ENCODE measurements at places on chromosomes 7 and 10. TPM values are rescaled to one million over a fixed set of nuclear protein-coding genes. Genes with fewer than 3 reads are reported as not detected.

The PTPRZ1 gene
- 26.4 TPM for total RNA-seq

The OR6B1 gene
- not detected for total RNA-seq

The OR2A7 gene
- 3.8 TPM for total RNA-seq

The PCLO gene
- total RNA-seq: 0.78 TPM

The MINDY3 gene
- total RNA-seq: 25.3 TPM

The C10orf53 gene
- not detected for total RNA-seq

DNA sequence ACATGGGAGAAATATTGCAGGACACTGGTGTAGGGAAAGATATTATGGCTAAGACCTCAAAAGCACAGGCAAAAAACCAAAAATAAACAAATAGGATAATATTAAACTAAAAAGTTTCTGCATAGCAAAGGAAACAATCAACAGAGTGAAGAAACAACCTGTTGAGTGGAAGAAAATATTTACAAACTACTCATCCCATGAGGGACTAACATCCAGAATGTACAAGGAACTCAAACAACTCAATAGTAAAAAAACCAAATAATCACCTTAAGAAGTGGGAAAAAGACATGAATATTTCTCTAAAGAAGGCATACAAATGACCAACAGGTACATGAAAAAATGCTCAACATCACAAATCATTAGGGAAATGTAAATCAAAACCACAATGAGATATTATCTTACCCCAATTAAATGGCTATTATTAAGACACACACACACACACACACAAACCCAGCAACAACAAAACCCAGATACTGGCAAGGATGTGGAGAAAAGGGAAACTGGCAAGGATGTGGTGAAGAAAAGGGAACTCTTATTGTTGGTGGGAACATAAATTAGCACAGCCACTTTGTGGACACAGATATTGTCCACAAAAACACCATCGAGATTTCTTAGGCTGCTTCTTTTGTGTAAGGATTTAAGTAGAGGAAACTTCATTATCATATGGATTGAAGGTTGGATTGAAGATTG is 9.8 kb upstream of the RAB18 start:
- no peaks in the 10 kb centered on the region for H3K36me3 ChIP-seq
- no peak for DNase-seq
- H3K4me1 ChIP-seq: no peaks in the 10 kb centered on the region
- no peak overlapping the region for H3K27ac ChIP-seq

GRCh38 chr7:2542011-2542915 is 13.1 kb downstream of the BRAT1 start:
- H3K4me3 ChIP-seq: no peak overlapping the region
- no peaks in the 10 kb centered on the region for H3K27me3 ChIP-seq
- no peak for DNase-seq
- no peaks in the 10 kb centered on the region for H3K4me1 ChIP-seq
- no peak overlapping the region for H3K27ac ChIP-seq

DNA sequence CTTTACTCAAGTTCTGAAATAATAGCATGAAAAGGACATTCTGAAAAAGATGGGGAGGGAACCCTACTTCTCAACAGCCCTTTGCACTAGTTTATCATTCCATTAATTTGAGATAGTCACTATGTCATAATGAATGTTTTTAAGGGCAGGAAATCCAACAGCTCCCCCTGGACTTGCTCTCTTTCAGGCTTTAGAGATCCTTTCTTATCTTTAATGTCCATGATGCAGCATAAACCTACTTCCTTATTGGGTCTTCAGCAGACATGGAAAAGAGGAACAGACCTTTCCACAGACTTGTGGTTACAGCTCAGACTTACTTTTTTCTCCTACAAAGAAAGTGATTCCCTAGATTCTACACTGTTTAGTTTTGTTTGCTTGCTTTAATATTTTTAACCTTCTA is 87.3 kb downstream of the IDE start:
- peaks cover 24% of the 10 kb centered on the region for H3K36me3 ChIP-seq
- no peak for DNase-seq
- no peak overlapping the region for H3K4me3 ChIP-seq
- H3K4me1 ChIP-seq: no peaks in the 10 kb centered on the region
- H3K27me3 ChIP-seq: no peaks in the 10 kb centered on the region
- H3K27ac ChIP-seq: no peak overlapping the region

GRCh38 chr7:30181736-30182522 is 47.1 kb downstream of the MTURN start:
- H3K4me1 ChIP-seq: peaks cover 22% of the 10 kb centered on the region
- no peak overlapping the region for H3K4me3 ChIP-seq
- H3K27me3 ChIP-seq: no peaks in the 10 kb centered on the region
- H3K36me3 ChIP-seq: no peaks in the 10 kb centered on the region
- H3K27ac ChIP-seq: peak overlapping the region; percentile 87

DNA sequence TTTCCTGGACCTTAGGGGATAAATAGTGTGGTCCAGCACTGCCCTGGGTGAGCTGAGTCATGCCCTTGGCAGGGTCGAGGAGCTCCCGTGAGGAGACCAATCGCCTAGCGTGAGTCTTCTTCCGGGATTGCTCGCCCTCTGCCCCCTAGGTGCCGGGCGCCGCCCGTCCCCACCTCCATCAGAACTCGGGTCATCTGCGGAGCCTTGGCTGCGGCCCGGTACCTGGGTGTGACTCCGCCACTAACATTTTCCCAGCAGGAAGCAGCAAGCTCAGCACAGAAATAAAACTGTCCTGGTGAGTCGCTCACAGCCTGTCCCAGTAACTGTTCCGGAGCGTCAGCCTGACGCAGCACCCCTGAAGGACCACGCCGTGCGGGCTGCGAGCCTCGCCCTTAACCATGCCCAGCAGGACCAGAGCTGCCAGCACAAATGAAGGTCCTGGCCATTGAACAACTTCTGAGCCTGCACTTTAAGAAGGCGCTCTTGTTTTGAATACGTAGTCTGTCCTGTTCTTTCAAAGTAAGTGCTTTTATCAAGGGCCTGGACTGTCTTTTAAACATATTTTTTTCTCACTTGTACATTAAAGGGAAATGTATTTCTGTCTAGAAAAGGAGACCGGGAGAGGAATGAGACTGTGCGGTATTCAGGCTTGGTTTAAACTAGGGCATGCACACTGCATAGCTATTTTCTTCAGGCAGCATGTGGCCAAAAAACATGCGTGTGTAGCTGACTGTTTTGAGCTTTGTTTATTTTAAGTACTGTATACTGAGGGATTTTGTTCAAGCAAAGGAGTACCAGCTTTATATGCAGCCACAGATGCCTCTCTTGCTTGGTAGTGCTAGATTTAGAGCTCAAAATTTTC is 136.7 kb downstream of the HECW1 start:
- peak overlapping the region; percentile 66 for H3K27ac ChIP-seq
- H3K36me3 ChIP-seq: no peaks in the 10 kb centered on the region
- no peaks in the 10 kb centered on the region for H3K4me1 ChIP-seq
- DNase-seq: no peak
- H3K4me3 ChIP-seq: no peak overlapping the region
- no peaks in the 10 kb centered on the region for H3K27me3 ChIP-seq

DNA sequence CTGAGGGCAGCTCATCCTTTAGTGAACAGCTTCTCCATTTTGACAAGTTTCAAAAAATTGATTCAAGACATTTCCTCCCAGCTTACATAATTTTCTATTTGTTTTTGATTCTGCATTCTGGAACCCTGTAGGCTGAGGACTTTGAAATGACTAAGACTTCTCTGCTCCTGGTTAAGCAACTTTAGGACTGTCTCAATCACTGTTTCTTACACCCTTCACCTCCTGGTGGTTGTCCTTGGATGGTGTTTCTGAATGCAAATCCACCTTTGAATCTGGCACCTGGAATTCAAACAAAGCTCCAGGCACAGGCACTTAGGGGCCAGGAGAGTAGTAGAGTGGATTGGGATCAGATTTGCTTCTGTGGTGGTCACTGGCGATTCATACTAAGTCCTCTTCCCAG is 595.5 kb downstream of the LRMDA start:
- no peaks in the 10 kb centered on the region for H3K4me1 ChIP-seq
- H3K27me3 ChIP-seq: no peaks in the 10 kb centered on the region
- no peak overlapping the region for H3K27ac ChIP-seq
- no peak overlapping the region for H3K4me3 ChIP-seq
- H3K36me3 ChIP-seq: no peaks in the 10 kb centered on the region

- no peak overlapping the region for H3K27ac ChIP-seq
- DNase-seq: no peak
- H3K27me3 ChIP-seq: no peaks in the 10 kb centered on the region
Observed at GRCh38 chr7:87882151-87882937, 6.1 kb downstream of the DBF4 start.

- H3K27me3 ChIP-seq: no peaks in the 10 kb centered on the region
- H3K4me3 ChIP-seq: no peak overlapping the region
- DNase-seq: no peak
- H3K27ac ChIP-seq: no peak overlapping the region
- no peaks in the 10 kb centered on the region for H3K4me1 ChIP-seq
Observed at GRCh38 chr7:95180-95862, 97.0 kb upstream of the FAM20C start.

- no peaks in the 10 kb centered on the region for H3K27me3 ChIP-seq
- DNase-seq: no peak
- no peaks in the 10 kb centered on the region for H3K36me3 ChIP-seq
- H3K4me3 ChIP-seq: no peak overlapping the region
Observed at GRCh38 chr10:6699336-6699735, 119.3 kb upstream of the PRKCQ start.

- no peak for DNase-seq
- H3K27me3 ChIP-seq: no peaks in the 10 kb centered on the region
- no peak overlapping the region for H3K27ac ChIP-seq
- no peaks in the 10 kb centered on the region for H3K4me1 ChIP-seq
- no peaks in the 10 kb centered on the region for H3K36me3 ChIP-seq
Observed at GRCh38 chr10:69505636-69506318, 54.5 kb downstream of the TSPAN15 start.

DNA sequence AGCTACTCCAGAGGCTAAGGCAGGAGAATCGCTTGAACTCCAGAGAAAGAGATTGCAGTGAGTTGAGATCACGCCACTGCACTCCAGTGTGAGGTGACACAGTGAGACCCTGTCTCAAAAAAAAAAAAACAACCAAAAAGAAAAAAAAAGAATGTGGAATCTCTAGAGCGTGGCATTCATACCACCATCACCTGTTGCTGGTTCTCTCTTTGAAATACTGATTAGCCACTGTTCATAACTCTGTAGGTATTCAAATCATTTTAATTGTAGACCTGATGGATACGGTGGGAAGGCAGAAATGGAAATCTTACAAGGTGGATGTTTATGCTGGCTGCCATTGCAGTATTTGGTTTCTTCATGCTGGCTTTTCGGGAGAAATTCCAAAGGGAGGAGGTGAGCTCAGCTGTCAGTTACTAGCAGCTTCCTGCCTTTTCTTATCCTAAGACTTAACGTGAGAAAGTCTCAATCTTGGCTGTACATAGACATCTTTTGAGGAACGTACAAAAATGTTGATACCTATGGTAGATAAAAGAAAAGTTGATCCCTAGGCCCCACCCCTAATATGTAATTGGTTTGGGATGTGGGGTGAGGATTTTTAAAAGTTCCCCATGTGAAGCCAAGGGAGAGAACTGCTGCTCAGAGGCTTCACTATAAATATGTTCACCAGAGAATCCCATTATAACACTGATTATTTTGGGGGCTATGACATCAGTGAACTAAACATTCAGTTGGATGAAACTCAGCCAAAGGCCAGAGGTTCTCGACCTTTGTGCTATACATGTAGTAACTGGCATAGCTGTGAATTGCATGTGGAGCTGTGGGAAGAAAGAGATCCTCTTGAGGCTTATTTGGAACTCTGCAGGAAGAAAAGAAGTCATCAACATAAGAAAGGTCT is 26.9 kb upstream of the MKLN1 start:
- no peak overlapping the region for H3K4me3 ChIP-seq
- H3K36me3 ChIP-seq: no peaks in the 10 kb centered on the region
- no peaks in the 10 kb centered on the region for H3K4me1 ChIP-seq
- peak overlapping the region; percentile 58 for H3K27ac ChIP-seq

- H3K27ac ChIP-seq: no peak overlapping the region
- no peak overlapping the region for H3K4me3 ChIP-seq
- no peaks in the 10 kb centered on the region for H3K27me3 ChIP-seq
- no peaks in the 10 kb centered on the region for H3K36me3 ChIP-seq
- H3K4me1 ChIP-seq: no peaks in the 10 kb centered on the region
- DNase-seq: no peak
Observed at GRCh38 chr10:61389887-61390286, 63.3 kb downstream of the TMEM26 start.

- H3K36me3 ChIP-seq: no peaks in the 10 kb centered on the region
- no peak overlapping the region for H3K4me3 ChIP-seq
- no peak overlapping the region for H3K27ac ChIP-seq
- no peaks in the 10 kb centered on the region for H3K27me3 ChIP-seq
- no peaks in the 10 kb centered on the region for H3K4me1 ChIP-seq
Observed at GRCh38 chr10:12949248-12949647, 52.3 kb downstream of the CCDC3 start.
